ENCODE measurements at places on chromosomes 3 and 15.

DNA sequence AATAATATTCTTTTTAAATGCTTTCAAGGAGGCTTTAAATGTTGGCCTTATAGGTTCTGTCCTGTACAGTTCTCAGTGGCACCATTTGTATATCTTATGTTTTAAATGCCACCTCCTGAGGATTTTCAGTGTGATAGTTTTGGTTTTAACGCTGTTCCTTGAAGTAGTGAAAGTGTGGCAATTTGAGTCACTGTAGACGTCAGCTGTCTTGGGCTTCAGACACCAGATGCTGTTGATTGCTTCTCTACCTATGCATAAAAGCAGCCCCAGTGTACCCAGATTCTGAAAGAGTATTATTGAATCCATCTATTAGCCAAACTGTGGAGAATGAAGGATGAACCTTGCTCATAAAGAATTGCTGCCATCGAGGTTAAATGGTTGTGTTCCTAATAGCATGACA, 316.8 kb upstream of the GBE1 start:
- DNase-seq, result no peak

DNA sequence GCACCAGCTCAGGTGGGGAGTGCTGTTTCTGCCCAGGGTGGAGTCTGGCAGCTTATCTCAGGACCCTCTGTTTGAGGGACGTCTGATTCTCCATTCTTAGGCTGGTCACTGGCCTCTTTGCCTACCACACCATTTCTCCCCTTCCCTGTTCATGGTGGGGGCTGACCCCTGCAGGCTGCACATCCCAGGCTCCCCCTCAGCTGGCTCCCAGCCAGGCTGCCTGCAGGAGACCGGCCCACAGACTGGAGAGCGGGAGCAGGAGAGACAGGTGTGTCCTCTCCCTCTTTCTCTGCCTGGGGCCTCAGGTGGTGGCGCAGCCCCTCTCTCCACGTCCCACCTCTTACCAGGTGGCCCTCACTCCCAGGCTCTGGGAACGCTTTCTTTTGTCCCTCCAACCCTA, 60.8 kb downstream of the RAB11A start:
- no peak for DNase-seq

GRCh38 chr3:29312395-29312794, 31.5 kb downstream of the RBMS3 start:
- DNase-seq, result no peak

DNA sequence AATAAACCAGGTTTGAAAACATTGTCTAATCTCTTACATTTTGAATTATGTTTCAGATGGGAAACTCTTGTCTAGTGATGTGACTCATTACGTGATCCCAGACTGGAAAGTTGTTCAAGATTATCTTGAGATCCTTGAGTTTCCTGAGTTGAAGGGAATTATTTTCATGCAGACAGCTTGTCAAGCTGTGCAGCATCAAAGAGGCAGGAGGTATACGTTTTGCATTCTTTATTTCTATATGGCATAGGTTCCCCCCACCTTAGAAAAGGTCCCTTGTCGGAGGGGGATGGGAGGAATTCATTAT, 1.5 kb downstream of the DIS3L start:
- no peak for DNase-seq

DNA sequence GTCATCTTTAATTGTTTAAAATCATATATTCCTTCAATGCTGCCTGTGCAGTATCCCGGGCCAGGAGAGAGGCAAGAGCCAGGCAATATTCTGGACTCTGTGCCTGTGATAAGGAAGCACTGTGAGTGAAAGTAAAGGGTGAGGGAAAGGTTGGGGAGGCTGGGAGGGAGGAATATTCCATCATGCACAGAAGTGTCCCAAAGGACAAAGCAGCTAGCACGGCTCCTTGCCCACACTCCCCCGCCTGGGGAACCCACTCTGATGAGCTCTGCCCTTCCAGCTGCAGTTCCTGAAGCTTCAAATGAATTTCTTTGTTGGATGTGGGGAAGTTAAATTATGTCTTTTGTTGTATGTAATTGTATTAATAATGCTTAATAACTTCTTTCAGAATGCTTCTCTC, 1.5 kb upstream of the PRICKLE2 start:
- DNase-seq, result no peak

GRCh38 chr3:190038050-190038933, 82.4 kb downstream of the P3H2 start:
- DNase-seq, result no peak

GRCh38 chr3:134486577-134487041, 752 bp downstream of the CEP63 start:
- no peak for DNase-seq

Data from stimulated activated CD8-positive, alpha-beta memory T cell treated with anti-CD3 and anti-CD28 coated beads, Interleukin-4, amount 100 ng/mL, for 1 hour (primary cell).